Stimulated activated CD4-positive, alpha-beta T cell treated with anti-CD3 and anti-CD28 coated beads, Interleukin-15, amount 100 ng/mL, for 1 hour (primary cell): ENCODE measurements at places on chromosomes 3 and 15.

- DNase-seq: no peak
Observed at GRCh38 chr3:196195664-196196265, 15.4 kb downstream of the ZDHHC19 start.

DNA sequence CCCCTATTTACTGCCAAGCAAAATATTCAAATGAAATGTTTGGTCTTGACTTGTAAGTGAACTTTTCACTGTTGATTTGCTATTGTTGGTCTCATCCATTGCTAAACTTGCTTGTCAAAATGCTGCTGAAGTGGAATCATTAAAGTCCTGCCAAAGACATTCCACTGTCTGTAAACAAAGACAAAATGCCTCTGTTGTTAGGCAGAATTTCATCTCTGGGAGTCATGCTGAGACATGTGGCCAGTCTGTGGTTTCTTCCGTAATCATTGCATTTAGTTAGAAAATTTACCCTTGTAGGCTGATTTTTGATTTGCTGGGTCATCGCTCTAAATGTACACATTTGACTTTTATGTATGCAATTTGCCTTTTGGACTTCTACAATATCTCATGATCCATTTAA is 577.7 kb downstream of the MECOM start:
- no peak for DNase-seq

GRCh38 chr3:83426300-83426699 is 1532.5 kb upstream of the CADM2 start:
- DNase-seq: no peak

- DNase-seq: no peak
Observed at GRCh38 chr3:126208182-126208581, 27.8 kb upstream of the ALDH1L1 start.

- no peak for DNase-seq
Observed at GRCh38 chr15:38079236-38079635, 144.8 kb downstream of the TMCO5A start.

DNA sequence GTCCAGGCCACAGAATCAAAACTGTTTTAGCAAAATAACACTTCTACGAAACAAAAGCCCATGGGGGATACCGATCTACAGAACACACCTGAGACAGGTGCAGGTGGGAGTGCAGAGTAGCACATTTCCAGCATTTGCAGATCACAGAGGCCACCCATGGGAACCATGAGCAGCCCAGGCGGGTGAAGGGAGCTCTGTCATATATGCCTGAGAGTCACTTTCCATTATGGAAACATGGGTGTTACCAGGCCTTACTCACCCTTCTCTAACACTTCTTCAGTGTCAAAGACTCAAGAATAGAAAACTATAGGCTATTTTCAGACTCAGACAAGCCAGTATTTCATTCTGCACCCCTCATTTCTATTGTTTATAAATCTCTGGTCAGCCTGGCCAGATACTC is 3.5 kb downstream of the PLA1A start:
- DNase-seq: no peak

DNA sequence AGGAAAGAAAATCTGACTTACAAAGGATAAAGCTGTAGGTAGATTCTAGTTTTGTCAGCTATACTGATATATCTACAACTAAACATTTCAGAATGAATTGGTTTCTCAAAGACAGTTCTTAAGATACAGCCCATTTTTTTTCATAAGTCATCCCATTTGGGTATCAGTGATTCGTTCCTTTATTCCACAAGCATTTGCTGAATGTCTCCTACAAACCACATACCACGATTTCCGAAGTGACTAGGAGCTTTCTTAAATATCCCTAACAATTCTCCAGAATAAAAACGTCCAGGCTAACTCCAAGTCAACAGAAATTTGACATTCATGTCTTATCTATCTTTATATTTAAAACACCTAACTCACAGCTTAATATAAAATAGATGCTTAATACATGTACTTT is 59.8 kb downstream of the TP53BP1 start:
- DNase-seq: no peak

DNA sequence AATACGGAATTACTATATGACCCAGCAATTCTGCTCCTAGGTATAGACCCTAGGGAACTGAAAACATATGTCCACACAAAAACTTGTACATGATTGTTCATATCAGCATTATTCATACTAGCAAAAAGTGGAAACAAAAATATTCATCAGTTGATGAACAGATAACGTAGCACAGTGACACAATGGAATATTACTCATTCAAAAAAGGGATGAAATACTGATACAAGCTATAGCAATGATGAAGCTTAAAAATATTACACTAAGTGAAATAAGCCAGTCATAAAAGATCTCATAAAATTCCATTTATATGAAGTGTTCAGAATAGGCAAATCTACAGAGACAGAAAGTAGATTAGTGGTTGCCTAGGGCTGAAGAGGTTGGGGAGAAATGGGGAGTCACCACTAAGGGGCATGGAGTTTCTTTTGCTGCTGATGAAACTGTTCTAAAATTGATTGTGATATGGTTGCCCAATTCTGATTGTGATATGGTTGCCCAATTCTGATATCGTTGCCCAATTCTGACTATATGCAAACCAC is 10.5 kb downstream of the C15orf61 start:
- DNase-seq: no peak

DNA sequence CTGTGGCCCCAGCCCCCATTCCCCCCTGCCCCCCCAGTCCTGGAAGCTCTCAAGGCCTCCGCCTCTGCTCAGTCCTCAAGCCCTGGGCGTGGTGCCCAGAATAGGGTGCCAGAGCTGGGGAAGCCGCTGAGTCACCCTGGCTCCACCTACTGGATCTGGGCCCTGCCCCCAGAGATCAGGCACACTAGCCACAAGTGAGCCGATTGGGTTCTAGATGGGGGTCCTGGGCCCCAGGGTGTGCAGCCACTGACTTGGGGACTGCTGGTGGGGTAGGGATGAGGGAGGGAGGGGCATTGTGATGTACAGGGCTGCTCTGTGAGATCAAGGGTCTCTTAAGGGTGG is 5.7 kb downstream of the EIF4G1 start:
- no peak for DNase-seq

- no peak for DNase-seq
Observed at GRCh38 chr3:3625544-3626271, 173.5 kb upstream of the LRRN1 start.

- no peak for DNase-seq
Observed at GRCh38 chr3:177378168-177378567, 180.9 kb upstream of the TBL1XR1 start.

DNA sequence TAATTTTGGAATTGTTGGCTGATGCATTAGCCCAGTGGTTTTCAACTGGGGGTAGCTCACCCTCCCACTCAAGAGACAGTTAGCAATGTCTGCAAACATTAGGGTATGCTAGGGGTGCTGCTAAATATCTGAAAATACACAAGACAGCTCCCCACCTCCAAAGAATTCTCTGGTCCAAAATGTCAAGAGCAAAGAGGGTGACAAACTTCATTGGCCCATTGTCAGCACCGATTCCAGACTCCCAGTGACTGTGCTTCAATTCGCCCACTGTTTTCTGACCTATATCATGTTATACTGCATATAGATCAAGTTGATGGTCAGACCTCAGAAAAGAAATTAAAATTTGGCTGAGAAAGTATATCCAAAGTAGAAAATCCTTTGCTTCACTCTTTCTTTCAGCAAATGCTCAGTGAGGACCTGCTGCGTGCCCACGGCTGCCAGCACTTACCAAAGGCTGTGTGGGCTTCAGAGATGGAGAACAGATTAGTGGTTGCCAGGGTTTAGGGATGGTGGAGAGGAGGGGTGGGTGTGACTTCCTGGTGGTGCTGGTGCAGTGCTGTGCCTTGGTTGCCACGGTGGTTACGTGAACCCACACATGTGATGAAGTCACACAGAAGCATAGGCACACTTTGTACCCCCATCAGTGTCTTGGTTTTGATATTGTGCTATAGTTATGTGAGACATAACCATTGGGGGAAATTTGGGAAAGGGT is 204.0 kb downstream of the PLCL2 start:
- DNase-seq: no peak

DNA sequence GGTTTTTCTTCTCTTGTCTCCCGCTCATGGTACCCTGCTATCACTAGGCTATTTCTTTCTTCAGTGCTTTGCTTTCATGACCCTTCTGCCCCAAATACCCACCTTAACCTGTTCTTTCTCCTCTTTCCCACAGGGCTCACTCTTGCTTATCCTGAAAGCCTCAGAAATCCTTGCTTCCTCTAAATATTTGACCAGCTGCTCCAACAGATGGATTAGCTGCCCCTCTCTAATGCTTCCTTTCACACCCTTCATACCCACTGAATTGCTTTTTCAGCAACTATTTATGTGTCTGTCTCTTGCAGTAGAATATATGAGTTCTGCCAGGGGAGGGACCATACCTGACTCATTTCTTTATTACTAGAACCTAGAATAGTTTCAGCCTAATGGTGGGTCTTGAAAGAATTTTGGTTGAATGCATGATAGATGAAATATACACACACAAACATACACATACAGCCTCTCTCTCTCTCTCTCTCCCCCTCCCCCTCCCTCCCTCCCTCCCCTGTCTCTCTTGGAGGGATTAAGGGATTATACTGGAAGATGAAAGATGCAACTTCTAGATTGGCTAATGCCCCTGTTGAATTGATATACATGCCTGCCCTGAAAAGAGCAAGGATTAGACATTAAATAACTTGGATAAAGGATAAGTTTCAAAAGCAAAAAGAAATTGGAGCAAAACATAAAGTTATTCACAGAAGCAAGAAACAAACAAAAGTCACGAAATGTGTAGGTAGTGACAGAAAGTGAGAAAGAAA is 95.0 kb upstream of the GADL1 start:
- no peak for DNase-seq

GRCh38 chr3:129888771-129889170 is 4.7 kb downstream of the TMCC1 start:
- no peak for DNase-seq

DNA sequence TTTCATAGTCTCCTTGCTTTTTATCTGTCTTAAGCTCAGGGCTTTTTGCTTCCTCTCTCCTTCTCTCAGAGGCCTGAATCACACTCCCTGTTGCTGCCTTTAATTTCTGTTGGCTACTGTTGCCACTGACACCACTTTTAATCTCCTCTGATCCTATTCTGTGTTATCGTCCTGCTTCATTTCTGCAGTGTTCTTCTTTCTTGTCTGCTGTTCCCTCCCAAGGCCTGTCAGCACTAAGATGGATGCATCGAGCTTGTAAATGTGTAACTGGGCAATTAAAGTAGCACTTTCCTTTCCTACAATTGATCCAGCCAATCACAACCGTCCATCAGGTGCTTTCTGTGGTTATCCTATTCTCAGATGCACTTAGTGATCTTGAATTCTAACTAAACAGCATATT is 71.3 kb upstream of the VEPH1 start:
- DNase-seq: no peak

DNA sequence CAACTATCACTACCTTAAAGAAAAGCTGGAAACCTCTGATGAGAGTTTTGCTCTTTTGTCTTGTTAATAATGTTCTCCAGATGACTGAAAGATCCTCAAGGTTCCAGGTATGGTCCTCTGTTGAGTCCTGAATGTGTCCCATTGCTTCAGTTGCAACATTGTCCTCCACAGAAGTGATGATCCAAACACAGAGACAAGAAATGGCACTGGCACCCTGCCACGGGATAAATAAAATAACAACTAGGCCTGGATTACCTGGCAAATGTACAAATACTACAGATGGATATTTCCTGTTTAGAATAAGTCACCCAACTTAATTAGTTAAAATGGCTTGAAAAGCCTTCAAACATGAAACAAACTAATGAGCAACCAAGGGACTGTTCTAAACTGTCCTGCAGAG is 58.3 kb downstream of the EIF3J start:
- DNase-seq: no peak

- no peak for DNase-seq
Observed at GRCh38 chr3:52208556-52208955, 10.6 kb downstream of the ALAS1 start.

DNA sequence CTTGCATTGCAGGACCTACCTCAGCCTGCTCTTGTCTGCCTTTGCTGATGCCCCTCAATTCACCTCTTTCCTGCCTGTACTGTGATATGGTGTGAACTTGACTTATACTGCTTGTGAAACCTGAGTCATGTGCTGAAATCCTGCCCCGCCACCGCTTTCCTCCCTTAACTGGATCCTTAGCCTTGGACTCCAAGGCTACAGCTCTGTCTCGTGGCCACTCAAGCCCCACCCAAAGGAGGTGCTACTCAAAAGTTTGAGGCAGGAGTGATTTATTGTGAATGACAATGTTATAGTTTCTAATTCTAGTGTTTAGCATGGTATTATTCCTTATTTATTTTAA is 56.1 kb downstream of the MYZAP start:
- DNase-seq: no peak

GRCh38 chr15:25803541-25803940 is 59.6 kb downstream of the ATP10A start:
- no peak for DNase-seq

DNA sequence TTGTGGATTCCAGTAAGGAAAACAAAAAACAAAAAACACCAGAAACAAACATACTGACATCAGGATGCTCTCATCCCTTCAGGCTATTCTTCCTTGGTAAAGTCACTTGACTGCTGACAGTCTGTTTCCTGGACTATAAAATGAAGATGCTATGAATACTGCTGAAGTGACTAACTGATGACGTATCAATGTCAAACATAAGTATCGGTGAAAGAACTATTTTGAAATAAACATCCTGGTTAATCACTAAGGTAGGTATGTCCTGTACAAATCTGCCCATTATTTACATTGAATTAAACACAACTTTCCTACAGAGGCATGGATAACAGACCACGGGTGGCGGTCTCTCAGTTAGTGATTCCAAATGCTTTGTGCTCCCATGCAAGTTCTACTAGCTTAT is 45.9 kb downstream of the CHAC1 start:
- DNase-seq: no peak

- DNase-seq: no peak
Observed at GRCh38 chr15:48190932-48191573, 412 bp upstream of the CTXN2 start.

DNA sequence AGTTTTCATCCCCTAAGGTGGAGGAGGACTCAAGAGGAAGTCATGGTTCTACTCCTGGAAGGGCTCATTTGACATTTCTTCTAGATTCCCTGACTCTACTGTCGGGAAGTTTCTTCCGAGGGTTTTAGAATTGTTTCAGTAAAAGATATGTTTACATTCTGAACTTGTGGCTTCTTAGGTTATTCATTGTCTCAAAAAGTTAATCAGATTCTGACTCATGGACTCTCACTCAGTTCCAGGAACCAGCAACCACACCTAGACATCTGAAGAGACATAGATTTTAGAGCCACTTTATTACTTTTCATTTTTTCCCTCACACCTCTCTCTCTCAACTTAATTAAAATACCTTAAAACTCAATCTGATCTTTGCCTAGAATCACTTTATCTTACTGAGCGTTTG is 862.6 kb downstream of the AGBL1 start:
- DNase-seq: no peak

DNA sequence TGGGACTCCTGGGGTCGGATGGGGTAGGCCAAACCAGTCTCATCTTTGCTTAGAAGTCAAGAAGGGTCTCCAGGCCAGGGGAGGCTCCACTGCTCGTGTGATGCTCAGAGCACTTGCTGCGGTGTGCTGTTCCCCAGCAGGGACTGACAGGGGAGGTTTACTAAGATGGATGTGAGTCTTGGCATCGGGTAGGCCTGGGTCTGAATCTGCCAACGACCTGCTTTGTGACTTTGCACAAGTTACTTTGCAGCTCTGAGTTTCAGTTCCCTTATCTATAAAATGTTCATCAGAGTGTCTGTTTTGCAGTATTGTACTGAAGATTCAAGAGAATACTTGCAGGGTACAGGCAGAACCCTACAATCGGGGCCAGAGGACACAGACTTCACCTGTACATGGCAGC is 17.3 kb upstream of the CDCP1 start:
- DNase-seq: no peak
